ENCODE measurements at places on chromosomes 4 and X.

GRCh38 chr4:118270492-118270891 lies 82.3 kb downstream of the PRSS12 start:
- no peak for DNase-seq

- DNase-seq: no peak
These were observed 137.8 kb upstream of the RBPJ start for GRCh38 chr4:26183017-26183416.

DNA sequence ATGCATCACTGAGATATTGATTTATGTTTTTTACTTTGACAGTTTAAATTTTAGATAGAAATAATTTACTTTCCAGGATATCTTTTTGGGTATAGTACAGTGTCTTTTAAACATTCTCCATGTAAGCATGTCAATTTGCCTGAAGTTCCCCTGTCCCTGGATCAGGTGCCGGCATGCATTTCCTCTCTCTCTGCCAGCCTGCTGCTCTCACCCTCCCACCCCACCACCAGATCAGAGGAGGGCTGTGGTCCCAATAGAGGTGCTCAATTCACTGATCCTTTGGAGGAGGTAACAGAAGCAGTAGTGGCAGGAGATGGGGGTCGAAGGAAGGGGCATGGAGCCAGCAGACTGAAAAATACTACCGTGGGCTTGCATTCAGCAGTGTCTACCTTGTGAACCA lies 28.3 kb upstream of the DSPP start:
- no peak for DNase-seq

GRCh38 chr4:123640271-123640670 lies 243.7 kb downstream of the SPRY1 start:
- DNase-seq: no peak

GRCh38 chrX:39782276-39782675 lies 315.5 kb downstream of the BCOR start:
- no peak for DNase-seq

DNA sequence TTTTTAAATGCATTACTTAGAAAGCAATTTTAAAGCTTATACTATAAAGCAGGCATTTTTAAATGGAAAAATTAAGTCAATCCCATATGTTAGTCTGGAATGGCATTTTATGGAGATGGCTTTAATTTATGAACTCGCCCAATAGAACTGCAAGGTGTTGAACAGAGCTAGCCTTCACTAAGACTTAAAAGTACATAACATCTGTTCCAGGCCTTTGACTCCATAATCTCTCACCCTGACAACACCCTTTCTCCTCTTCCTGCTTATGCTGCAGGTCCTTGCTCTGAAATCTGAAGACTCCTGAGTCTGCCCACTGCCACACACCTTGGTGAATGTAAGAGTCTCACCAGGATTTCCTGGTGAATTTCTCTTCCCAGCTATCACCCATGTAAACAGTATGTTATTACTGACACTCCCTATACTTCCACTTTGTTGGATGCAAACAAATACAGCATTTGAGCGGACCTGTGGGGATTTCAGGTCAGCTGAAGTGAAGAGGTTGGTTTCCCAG lies 17.7 kb upstream of the SLC39A8 start:
- DNase-seq: no peak

- no peak for DNase-seq
These were observed 577.9 kb downstream of the PPARGC1A start for GRCh38 chr4:23311983-23312382.
